Activated CD4-positive, alpha-beta T cell treated with anti-CD3 and anti-CD28 coated beads, Interleukin-2, amount 50 U/mL, for 48 hours (primary cell): ENCODE measurements at places on chromosomes 4 and X.

DNA sequence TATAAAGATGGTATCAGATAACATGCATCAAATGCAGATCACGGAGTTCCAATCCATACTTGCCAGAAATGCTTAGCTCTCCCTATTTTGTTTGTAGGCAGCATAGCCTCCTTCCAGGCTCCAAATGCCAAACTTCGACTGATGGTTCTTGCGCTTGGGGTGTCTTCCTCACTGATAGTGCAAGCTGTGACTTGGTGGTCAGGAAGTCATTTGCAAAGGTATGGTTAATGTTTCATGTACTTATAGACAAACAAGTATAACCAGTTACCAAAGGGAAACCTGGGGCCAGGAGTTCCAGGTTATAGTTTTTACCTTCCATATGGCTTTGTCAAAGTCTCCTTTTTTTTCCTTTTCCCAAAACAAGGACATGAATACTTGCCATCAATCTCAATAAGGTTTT is 5.3 kb downstream of the CWH43 start:
- no peak for DNase-seq

- DNase-seq, result no peak
Measured at GRCh38 chr4:128825226-128825625, 15.7 kb downstream of the JADE1 start.

DNA sequence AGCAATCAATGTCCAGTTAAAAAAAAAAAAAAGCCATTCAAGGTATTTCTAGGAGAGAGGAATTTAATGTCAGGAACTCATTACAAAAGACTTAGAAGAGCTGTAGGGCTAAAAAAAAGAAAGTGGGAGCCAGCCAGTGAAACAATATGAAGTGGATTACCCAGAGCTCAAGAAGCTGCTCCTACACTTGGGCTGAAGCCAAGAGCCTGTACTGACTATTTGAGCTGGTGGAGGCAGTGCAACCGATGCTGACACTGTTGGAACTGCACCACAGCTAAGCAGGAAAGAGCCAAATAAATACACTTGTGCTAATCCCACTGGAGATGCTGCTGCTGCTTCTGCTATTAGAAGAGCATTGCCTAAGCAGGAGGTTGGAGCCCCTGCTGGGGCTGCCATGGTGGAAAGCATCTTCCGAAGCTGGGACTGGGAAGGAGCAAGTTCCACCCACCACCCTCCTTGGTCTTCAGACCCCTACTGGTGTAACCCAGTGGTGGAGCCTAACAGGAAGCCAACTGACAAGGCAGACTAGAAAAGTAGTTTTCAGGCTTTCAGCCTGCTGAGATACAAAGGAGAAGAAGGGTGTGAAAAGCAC is 65.4 kb downstream of the CXXC4 start:
- DNase-seq, result no peak

GRCh38 chr4:122810669-122811068 is 16.0 kb upstream of the FGF2 start:
- DNase-seq, result no peak

DNA sequence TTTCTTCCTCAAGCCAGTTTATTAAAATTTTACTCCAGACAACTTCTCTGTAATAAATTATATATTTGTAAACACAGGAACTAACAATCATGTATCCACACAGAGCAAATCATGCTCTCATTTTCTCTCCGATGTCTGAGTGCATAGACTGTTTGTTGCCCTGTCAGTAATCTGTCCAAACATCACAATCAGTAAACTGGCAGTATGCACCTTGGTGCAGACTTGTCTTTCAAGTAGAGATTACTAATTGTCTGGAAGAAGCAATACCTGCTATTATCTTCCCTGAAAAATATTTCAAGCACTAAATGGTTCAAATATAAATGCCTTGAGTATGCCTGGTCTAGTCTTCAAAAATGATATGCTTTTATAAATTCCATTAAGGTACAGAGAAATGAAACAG is 1260.9 kb downstream of the C4orf33 start:
- no peak for DNase-seq

DNA sequence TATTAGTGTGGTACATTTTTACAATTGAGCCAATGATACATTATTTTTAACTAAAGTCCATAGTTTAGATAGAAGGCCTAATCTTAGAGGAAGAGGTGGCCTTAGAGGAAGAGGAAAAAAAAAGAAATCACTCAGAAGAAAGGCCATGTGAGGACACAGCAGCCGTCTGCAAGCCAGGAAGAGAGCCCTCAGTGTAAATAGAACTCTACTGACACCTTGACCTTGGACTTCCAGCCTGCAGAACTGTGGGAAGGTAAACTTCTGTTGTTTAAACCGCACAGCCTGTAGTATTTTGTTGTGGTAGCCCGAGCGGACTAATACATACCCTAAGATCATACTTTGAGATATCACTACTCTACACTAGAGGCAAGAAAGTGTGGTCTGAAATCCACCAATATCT is 5.1 kb upstream of the KCNIP4 start:
- DNase-seq, result no peak

DNA sequence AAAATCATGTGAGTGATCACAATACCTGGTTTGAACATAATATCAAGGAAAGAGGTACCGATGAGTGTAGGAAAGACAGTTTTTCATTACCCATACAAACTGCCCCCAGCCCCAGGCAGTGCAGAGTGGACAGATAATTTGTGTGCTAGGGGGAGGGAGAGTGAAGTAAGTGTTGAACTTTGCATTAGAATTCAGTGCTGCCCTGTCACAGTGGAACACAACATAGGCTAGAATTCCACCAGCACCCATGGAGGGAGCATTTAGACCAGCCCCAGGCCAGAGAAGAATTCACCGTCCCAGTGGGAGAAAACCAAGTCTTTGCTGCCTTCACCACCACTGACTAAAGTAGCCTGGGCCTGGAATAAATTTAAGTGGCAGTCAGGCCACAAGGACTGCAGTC is 107.3 kb downstream of the SCLT1 start:
- DNase-seq, result no peak

DNA sequence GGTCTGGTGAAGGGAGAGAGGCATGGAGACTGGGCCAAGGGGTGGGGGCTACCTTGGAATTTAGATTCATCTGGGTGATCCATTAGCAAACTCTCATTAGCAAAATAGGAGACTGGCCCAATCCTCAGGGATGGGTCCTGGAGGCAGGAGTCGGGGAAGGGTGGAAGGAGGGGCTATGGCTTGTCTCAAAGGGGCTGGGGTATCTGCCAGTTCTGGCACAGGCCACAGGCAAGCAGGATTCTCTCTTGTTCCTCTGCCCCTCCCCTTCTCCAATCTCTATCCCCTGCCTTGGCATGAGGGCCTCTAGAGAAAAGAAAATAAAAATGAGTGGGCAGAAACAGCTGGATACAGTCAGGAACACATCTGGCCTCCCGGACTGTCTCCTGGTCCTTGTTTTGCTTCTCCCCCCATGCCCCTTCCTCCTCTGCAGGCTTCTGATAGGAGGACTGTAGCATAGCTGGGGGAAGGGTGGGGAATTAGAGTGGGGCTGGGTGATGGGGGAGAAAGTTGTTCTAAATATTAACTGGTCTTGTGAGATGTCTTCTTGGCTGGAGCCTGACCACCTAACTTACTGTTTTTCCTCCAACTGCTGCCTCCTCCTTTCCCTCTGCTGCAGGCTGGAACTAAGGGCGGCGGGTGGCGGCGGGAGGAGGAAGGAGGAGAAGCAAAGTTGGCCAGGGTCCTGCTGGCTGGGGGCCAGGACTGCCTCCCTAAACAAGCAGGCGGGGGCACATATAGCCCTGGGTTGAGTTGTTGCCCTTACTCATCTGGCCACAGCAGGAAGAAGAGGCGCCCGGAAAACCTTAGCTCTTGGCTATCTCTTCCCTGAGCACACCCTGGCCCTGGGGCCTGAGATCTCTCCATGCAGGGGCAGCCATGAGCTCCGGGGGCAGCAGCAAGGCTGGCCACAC is 53.3 kb upstream of the LAS1L start:
- no peak for DNase-seq

GRCh38 chr4:75370576-75370975 is 143.6 kb downstream of the RCHY1 start:
- DNase-seq, result no peak

- DNase-seq, result no peak
Measured at GRCh38 chr4:1948892-1949436, 59.8 kb downstream of the NELFA start.

DNA sequence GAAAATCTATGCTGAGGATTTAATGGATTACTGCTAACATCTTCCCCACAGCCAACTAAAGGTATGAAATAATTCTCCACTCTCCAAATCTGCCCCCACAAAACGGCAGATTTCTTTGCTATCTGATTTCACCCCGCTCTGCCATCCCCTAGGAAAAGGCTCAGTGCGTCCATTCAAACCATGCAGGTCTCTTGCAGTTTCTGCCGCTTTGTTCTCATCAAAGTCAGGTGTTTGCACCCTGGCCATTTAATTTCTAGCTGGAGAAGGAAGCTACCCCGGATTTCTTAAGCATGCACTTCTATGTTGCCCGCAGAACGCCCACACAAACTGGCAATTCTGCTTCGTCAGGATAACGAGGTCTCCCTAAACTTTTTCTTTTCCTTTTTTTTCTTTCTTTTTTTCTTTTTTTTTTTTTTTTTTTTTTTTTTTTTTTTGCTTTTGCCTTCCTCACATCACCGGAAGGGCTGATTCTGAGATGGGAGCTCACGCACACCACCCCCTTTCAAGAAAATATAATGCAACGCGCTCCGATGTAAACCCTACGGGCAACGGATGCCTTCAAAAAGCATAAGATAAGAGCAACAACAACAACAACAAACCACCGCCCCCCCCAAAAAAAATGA is 3.3 kb downstream of the NLGN4X start:
- DNase-seq, result no peak

DNA sequence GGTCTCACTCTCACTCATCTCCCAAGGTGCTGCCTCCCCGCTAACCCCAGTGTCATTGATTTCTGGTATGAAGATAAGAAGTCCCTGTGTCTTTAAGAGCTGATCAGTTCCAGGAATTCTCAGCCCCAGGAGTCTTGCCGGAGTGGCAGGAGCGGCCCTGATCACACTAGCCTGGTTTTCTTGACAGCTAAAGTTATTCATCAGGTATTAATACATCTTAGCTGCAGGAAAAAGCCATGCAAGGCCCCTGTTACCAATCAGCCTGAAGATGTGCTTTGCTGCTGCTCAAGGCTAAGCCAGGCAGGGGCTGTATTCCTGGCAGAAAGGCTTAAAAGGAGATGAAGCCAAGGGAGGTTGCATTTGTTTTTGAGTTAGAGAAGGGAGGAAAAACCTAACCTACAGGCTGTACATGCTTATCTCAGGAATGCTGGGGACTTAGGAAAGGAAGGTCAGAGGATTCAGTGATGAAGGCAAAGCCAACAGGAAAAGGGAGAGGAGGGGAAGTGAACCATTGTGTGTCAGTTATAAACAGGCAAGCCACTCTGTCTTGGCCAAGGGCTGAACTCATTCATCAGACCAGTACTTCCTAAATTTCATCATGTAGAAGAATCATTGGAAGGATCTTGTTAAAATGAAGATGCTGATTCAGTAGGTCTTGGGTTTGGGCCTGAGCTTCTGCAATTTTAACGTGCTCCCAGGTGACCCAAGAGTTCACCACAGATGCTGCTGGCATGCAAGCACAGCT is 8.6 kb downstream of the SRPX start:
- no peak for DNase-seq

DNA sequence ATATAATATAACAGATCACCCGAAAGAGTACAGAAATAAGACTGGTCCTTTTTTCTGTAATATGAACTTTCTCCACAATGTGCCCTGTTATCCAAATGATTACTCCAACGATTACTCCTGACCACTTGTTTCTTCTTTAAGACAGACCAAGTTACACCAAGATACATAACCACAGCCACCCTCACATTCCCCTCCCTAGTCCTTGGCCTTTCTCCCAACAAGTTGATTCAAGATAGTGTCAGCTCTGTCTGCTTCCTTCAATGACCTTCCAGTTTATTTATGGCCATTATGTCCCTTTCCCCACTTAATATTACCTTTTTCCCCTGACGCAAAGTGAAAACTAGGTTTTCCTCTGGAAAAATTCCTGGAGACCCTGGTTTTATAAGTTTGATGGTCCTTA is 397.2 kb downstream of the FAM47B start:
- DNase-seq, result no peak

GRCh38 chr4:76540486-76540885 is 105.5 kb downstream of the SHROOM3 start:
- DNase-seq, result no peak

GRCh38 chr4:150569384-150569987 is 12.5 kb upstream of the MAB21L2 start:
- DNase-seq, result no peak

DNA sequence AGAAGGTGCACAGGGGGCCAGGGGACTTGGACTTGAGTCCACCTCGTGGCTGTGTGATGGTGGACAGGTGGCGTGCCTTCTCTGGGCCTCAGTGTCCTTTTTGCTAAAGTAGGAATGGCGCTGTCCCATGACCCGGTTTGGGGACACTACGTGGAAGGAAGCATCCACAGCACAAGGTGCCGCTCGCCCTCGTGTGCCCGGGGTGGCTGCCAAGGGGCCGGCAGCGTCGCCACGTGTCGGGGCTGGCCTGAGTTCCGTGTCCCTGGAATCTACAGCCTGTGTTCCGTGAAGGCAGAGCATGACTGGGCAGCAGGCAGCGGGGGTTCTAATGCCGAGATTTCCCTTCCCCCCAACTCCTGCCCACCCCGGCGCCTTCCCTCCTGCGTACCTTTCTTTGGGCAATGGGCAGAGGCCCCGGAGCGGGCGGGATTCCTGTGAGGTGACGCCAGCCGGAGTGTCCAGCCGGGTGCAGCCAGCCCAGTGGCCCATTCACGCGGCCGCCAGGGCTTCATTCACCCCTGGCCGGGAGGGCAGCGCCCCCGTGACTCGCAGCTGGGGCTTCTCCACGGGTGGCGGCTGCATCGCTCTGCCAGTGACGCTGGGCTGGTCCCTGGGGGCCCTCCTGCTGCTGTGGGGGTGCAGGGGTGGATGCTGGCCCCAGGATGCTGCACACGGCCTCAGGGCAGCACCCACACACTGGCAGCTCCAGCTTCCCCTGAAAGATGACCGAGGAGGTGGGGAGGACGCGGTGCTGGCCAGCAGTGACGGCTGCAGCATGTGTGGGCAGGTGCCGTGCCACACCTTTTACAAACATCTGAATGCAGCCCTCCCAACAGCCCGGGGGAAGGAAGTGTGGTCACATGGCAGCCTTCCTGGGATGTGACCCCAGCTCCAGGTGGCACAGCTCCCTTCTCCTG is 21.2 kb downstream of the DOK7 start:
- no peak for DNase-seq

- no peak for DNase-seq
Measured at GRCh38 chrX:154761977-154762536, 607 bp upstream of the DKC1 start.

- no peak for DNase-seq
Measured at GRCh38 chr4:142824368-142824767, 21.7 kb downstream of the INPP4B start.

GRCh38 chr4:3307060-3307459 is 14.2 kb downstream of the RGS12 start:
- no peak for DNase-seq

DNA sequence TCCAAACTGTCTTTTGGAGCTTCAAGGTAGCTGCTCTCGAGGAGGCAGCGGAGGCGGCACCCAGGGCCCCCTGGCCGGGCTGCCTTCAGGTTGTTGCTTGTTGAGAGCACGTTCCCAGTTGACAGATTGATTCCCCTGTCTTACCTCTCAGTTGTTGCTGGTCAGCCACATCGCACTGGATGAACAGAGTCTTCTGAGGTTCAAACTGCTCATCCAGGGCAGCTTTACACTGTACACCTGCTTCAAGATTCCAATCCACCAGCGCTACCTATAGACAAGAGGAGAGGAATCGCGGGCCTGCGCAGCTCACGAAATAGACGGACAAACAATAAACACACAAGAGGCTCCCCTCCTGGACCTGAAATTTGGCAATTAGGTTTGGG is 497 bp downstream of the HPGD start:
- peak; percentile 1 for DNase-seq

GRCh38 chrX:154515090-154515965 is 704 bp downstream of the FAM3A start:
- peak; percentile 10 for DNase-seq

GRCh38 chr4:113851816-113852215 is 90.3 kb upstream of the CAMK2D start:
- no peak for DNase-seq
